Activated T-cell treated with anti-CD3 and anti-CD28 coated beads, Interleukin-2, amount 50 U/mL, for 72 hours (primary cell): ENCODE measurements at places on chromosomes 11 and 22. TPM values are rescaled to one million over a fixed set of nuclear protein-coding genes. Genes with fewer than 3 reads are reported as not detected.

ROBO4 gene
- not detected for total RNA-seq

ABTB2 gene
- total RNA-seq: 2.2 TPM

KCNK4 gene
- not detected for total RNA-seq

INSC gene
- 3.1 TPM for total RNA-seq

KCTD17 gene
- 27.9 TPM for total RNA-seq

RBM14 gene
- total RNA-seq: 97.3 TPM

- no peak for DNase-seq
These were observed 104.1 kb upstream of the MTNR1B start for GRCh38 chr11:92865352-92865751.

DNA sequence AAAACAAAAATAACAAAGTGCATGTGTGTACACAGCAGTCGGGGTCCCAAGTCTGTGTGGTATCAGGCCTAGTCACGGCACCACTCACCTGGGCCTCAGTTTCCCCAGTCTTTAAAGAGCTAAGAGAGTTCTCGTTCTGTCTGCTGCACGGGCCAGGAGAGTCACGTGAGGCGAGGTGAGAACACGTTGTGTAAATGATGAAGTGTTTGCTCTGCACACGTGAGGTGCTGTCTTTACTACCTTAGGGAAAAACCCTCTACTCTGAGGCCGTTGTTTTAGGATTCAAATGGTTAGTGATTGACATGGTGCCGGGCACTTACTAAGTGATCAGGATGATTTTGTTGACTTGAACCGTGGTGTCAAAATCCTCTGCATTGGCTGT, 86.5 kb upstream of the PPARA start:
- no peak for DNase-seq

GRCh38 chr11:15747671-15748070, 608.7 kb downstream of the SOX6 start:
- DNase-seq: no peak

DNA sequence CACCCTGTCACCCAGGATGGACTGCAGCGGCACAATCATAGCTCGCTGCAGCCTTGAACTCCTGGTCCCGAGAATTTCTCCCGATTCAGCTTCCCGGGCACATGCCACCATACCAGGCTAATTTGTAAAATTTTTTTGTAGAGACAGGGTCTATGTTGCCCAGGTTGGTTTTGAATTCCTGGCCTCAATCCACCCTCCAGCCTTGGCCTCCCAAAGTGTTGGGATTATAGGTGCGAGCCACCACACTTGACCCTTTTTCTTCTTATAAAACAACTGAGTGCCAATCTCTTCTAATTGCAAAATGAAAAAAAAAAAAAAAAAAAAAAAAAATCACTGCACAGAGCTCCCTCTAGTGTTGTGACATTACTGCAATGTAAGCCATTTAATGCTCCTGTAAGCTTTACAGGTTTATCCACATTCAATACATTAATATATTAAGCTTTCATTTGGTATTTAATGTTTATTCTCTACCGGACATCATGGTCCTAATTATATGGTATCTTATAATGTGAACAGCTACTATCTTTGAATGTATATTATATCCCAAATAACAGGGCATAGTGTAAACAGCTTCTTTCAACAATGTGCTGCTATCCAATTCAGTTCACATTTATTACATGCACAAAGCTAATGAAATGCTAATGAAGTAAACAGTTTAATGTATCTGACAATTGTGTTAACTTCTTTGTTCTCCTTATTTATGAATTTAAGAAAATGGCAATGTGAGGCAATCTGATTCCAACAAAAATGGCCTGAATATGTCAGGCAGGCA, 44.6 kb downstream of the COPB1 start:
- DNase-seq: no peak

DNA sequence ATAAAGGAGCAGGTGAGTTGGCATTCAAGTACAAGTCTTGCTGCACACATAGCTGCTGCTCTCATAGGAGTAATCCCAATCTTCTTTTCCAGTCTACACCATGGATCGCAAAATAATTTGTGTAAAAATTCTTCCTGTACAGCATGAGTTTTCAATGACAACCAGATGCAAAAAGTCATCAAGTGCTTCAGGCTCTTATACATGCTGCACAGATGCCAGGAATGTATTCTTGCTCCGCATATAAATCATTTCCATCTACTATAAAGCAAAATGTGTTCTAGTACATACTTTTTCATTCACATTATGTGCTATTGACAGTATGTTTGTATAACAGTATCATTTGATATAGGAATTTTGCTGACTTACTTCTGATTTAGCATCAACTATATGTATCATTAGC, 35.4 kb downstream of the NXPE2 start:
- no peak for DNase-seq

- DNase-seq: no peak
These were observed 21.8 kb downstream of the OSBPL5 start for GRCh38 chr11:3143136-3143880.

- peak; percentile 75 for DNase-seq
These were observed 1.8 kb upstream of the RASGRP2 start for GRCh38 chr11:64745521-64746328.

DNA sequence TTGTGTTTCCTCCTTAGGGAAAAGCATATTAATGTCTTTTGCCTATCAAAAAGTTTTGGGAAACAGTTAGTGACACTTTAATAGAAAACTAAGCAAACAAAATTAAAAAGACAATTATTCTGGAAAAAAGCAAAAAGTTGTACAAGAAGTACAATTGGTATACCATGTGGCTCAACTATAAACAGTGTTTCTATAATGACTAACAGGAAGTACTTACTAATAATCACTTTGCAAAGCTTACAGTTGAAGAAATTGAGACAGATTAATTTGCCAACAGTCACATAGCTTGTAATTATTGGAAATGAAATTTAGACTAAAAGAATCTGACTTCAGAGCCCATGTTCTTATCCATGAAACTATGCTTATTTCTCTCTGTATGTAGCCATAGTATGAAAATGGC, 24.7 kb downstream of the PPME1 start:
- DNase-seq: no peak

DNA sequence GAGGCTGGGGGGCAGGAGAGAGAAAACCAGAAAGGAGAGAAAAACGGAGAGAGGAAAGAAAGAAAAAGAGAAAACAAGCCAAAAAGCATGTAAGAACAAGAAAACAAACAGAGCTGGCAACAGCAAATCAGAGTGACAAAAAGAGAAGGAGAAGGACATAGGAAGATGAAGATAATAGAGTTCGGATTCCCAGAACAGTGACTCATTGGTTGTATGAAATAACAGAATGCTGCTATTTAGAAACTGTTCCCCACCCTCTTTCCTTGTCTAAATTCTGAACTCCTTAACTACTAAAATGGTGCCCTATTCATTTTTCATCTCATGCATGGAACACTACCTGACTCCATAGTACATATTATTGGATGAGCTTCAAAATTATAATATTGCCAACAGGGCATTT, 317.4 kb downstream of the C11orf87 start:
- DNase-seq: no peak

DNA sequence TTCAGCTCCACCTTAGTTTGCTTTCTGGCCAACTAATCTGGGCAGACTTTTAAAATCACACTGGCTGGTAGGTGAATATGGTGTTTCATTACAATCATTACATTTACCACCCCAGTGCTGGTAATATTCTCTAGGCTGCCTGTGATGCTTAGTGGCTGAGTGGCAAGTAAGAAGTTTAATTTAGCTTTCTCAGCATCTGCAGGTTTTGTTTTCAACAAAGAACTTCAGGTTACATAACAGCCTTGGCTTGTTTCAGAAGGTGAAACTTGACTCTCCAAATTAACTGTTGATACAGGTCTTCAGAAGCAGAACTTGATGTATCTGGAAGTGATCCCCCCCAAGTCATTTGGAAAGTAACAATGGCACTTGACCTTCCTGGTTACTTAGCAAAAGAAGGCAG, 423.3 kb upstream of the CCDC90B start:
- no peak for DNase-seq

DNA sequence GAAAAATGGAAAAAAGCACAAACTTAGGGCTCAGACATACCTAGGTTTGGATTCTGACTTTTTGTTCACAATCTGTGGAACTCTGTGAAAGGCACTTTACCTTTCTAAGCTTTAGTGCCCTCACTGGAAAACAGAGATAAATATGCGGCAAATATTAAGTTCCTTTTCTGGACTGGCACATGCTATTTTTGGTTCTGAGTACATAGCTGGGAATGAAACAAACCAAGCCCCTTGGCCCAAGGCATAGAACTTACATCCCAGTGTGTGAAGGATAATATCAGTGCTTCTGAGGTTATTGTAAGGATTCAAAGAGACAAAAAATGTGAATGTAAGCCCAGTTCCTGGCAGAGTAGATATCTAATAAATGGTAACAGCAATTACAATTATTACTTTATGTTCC, 227.5 kb downstream of the ADAMTS15 start:
- DNase-seq: no peak

GRCh38 chr11:95365348-95365747, 134.3 kb upstream of the SESN3 start:
- DNase-seq: no peak

DNA sequence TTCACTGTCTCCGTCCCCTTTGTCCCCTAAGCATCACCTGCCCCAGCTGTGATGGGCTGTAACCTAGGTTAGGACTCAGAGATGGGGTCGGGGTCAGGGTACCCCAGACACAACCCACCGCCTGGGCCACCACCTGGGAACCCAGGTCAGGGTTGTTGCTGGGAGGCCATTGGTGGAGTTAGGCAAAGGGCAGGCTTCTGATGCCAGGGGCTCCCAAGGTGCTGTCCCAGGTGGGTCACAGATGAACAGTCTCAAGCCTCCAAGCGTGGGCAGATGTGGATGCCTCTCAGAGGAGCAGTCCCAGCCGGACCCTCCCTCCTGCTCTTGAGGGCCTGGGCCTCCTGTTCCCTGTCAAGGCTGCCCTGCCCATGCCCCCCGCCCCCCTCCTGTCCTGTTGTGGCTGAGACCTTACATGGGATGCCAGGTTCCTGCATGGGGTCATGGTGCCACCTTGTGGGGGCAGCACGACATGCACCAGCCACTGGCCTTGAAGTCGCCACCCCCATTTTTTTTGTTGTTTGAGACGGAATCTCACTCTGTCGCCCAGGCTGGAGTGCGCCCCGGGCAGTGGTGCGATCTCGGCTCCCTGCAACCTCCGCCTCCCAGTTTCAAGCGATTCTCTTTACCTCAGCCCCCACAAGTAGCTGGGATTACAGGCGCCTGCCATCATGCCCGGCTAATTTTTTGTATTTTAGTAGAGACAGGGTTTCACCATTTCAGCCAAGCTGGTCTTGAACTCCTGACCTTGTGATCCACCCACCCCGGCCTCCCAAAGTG, 12.1 kb downstream of the GATD1 start:
- DNase-seq: peak; percentile 68

DNA sequence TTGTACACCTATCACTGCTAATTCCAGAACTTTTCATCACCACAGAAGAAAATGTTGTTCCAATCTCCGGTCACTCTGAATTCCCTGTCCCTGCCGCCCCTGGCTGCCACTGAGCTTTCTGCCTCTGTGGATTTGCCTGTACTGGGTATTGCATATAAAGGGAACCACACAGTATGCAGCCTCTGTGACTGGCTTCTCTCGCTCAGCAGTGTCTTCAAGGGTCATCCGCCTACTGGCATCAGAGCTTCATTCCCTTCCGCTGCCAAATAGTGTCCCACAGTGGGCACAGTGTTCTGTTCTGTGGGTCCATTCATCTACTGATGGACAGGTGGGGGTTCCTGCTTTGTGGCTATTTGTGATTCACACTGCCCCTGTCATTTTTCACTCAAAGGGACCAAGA, 5.3 kb downstream of the DHCR7 start:
- no peak for DNase-seq

DNA sequence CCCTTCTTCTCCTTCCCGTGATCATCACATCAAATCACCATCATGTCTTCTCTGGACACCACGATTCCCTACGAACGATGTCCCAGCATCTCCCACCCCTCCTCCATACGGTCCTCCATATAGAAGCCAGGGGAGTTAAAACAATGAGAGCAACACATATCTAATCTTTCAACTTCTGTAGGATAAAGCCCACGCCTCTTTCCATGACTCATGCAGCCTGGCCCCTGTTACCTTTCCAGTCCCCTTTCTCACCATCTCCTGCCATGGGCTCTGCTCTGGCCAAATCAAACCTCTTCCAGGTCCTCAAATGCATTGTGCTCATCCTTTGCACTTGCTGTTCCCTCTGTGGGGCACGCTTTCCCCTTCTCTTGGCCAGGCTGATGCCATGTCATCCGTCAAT, 23.6 kb downstream of the RPS6KA4 start:
- no peak for DNase-seq

- DNase-seq: no peak
These were observed 32.7 kb upstream of the SHANK2 start for GRCh38 chr11:71285111-71285510.

- DNase-seq: no peak
These were observed 21.4 kb upstream of the ACER3 start for GRCh38 chr11:76839311-76839710.

DNA sequence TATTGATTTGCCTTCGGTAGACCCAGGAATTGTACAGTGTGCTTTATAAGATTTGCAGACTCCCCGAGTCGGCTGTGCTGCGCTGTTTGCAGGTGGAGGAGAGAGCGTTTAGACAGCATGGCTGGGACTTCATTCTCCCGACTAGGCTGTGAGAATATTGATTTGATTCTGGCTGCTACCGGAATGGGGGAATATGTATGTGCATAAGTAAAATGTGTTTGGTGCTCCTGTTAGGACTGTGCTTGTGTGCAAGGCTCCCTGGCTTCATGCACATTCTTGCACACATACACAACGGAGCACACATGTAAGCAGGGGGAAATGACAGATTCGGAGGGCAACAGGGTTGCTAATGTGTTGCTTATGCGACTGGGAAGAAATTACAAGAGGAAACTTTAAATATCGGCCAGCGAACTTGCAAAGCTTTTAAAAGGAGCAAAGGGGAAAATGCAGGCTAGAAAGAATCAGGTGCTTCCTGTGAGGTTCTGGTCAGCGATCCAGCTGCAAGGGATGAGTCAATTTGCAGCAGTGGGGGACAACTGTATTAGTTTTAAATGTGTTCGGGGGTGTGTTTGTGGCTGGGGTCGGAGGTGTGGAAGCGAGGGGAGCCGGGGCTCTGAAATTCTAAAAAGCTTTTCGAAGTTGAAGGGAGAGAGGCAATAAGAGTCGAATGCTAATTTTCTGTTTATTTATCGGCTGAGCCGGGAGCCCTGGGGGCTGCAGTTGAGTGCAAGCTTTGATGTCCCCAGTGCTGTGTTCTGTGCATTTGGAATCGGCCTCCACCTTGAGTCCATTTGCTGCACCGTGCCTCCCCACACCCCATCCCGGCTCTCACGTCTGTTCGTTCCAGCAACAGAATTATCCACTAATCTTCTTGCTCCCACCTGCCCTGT, 731 bp downstream of the NTM start:
- DNase-seq: no peak
